ENCODE measurements at places on chromosomes 13 and 19.

- no peak for DNase-seq
Observed at GRCh38 chr13:65472336-65472735, 1757.8 kb downstream of the PCDH9 start.

- DNase-seq, result no peak
Observed at GRCh38 chr19:48739404-48740163, 826 bp downstream of the RASIP1 start.

- no peak for DNase-seq
Observed at GRCh38 chr19:15120135-15121026, 13.2 kb downstream of the SYDE1 start.

DNA sequence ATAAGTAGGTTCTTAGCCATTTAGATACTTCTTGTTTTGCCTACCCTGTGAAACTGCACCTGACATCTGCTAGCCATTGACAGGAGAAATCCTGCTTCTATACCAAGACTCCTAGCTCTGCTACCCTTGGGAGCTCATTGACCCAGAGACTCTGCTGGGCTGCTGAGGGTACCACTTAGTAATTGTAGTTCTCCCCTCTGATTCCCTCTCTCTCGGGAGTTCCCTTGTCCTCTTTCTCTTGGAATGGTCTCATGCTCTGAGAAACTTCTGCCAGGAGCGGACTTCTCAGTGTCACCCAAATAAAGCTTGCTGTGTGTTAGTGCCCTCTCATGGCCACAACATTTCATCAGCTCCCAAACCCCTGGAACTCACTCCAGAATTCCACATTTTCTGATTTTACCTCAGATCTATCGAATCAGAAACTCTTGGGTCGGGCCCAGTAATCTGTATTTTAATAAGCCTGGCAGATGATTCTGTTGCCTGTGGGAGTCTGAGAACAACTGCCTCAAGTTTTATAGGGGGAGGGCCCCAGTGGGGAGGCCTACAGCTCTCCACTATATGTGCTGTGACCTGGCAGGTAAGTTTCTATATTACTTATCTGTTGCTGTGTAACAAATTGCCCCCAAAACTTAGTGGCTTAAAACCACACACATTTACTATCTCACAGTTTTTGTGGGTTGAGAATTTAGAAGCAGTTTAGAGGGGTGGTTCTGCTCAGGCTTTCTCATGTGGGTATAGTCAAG lies 221.1 kb downstream of the TDRD3 start:
- peak; percentile 14 for DNase-seq

GRCh38 chr19:39470724-39471339 lies 9.8 kb upstream of the TIMM50 start:
- DNase-seq, result no peak

DNA sequence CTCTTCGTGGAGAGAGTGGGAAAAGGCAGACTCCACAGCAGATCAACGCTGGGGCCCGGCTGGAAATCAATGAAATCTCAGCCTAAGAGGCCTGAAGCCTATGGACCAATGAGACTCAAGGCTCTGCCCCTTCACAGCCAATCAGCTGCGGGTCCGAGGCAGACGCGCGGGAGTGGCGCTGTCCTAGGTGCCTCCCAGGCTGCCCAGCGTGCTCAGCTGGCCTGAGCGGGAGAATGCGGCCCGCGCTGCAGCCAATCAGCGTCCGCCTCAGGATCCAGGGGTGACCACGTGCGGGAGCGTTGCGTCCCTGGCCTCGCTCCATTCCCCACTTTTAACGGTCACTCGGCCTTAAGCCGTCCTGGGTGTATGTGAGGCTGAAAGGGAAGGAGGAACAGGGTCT lies at the start of gene ZBTB32:
TSS of gene ZBTB32 (plus strand) at position 341 of the 400 bp plus-strand sequence. CDS start 10,069 bp downstream, outside the sequence.
- peak; percentile 37 for DNase-seq

DNA sequence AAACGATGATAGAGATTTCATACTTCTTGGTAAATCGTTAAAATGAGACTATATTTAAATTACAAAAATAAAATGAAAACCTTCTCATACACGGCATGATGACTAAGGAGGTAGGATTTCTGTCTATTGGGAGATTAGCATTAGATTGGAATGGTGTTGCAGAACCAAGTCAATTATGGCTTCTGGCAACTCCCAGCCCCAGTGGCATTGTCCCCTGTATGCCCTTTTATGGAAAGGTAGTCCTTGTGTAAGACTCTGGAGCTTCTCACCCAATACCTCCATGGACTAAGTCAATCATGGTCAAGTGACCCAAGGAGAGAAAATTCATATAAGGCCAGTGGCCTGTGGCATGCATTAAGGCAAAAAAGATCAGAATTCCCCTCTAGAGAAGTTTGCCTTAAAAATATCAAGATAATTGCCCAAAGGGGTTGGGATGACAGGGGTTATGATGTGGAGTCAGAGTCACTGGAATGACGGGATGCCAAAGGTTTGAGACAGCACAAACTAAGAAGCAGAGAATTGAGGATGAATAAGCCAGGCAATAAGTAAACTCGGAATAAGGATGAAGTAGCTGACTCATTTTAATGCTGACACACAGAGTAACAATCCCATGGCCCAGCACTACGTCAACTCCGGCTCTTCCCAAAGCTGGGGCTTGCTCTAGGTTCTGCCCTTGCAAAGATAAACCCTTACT lies 57.8 kb upstream of the POSTN start:
- no peak for DNase-seq

DNA sequence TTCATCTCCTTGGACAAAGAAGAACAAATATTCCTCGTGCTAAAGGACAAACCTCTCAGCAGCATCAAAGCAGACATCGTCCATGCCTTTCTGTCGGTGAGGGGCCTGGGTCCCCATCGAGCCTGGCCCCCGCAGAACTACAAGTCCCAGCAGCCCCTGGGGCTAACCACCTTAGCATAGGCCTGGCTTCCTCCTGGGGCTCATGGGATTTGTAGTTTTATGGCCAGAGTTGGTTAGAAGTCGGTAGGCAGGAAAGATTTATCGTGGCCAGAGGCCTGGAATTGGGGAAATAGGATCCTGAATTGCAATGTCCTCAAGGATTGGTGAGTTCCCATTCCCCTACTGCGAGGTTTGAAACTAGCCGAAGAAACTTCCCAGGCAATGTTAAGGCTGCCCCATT lies 19.6 kb downstream of the TMEM150B start:
- peak; percentile 60 for DNase-seq

GRCh38 chr19:46049597-46049996 lies 8.8 kb upstream of the IGFL4 start:
- no peak for DNase-seq

GRCh38 chr19:19460761-19461265 lies 54.5 kb downstream of the TSSK6 start:
- peak; percentile 29 for DNase-seq

DNA sequence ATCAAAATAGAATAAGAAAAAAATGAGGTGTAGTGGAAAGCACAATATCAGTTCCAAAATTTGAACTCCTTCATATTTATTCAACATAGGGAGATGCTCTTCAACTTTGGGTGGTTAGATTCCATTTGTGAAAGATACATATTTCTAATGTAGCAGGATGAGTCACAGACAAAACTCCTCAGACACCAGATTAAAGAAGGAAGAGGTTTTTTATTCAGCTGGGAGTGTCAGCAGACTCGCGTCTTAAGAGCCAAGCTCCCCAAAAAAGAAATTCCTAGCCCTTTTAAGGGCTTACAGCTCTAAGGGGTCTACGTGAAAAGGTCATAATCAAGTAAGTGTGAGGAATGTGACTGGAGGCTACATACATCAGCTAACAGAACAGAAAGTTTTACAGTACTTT lies 6.8 kb upstream of the ZNF765 start:
- DNase-seq, result no peak

DNA sequence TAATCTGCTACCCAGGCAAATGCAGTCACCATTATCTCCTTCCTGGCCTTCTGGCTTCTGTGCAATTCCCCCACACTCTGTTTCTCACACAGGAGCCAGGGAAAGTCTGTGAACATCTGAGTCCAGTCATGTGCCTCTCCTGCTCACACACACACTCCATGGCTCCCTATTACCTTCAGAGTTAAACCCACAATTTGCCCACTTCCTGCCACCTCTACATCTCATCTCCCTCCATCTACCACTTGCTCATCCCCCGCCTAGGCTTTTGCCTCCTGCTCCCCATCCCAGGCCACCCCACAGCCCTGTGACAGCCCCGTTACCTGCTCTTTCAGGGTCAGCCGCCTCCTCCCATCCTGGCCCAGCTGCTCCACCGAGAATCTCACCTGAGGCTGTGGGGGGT lies 13.5 kb downstream of the IL12RB1 start:
- no peak for DNase-seq

DNA sequence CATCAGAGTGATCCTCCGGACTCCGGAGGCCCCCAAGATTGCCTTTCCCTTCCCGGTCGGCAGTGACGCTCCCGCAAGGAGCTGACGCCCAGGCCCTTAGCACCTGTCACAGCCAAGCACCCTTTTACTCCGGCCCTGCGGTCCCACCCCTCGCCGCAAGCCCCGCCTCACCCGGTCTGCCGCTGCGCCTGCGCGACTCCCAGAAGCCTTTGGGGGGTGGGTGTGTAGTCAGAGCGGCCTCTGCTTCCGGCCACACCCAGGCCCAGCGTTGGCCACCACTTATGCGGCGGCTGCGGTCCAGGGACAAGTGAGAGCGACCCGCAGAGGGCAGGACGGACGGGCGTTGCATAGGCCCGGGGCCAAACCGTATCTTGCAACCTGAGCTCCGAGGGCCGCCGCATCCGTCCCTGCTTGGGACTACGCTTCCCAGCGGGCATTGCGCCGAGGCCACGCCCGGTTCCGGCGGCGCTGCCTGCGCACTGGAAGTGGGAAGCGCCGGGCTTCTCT lies 441 bp upstream of the ZFP28 start:
- DNase-seq, result peak; percentile 68

DNA sequence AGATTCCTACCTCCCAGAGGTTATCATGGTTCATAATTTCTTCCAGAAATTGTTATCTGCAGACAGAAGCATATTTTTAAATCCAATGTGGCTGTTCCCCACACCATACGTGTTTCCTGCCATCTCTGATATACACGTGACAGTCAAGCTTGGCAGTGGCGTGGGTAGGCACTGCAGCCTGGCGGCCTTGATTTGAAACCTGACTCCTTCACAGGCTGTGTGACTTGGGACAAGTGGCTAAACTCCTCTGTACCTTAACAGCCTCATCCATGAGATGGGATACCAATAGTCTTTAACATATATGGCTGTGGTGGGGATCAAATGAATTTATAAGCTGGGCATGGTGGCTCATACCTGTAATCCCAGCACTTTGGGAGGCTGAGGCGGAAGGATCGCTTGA lies 33.2 kb downstream of the DPF1 start:
- DNase-seq, result no peak

DNA sequence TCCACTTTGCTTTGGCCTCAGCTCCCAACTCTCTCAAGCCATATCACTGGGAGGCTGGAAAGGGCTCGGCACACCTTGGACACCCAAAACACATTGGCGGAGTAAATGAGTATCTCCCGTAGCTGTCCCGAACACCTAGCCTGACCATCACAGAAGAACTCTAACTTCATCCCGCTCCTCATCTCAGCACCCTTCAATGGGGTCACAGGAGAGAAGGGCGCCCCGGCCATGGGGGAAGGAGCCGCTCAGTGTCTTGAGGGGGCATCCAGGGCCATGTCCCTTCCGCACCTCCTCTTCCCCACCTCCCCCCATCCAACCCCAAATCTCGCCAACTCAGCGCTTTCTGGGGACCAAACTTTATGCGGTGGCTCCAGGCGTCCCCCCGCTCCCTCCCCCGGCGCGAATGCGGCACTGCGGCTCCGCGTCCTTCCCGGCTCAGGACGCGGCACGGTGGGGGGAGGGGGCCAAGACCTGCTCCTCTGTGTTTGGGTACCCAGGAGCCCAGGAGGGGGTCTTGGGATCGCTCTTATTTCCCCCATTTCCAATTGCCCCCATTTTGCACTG lies 3.0 kb downstream of the KCNC3 start:
- no peak for DNase-seq

GRCh38 chr13:23642110-23642509 lies 71.9 kb downstream of the TNFRSF19 start:
- no peak for DNase-seq

- no peak for DNase-seq
Observed at GRCh38 chr13:25827831-25828465, 223.9 kb downstream of the SHISA2 start.

GRCh38 chr13:40537146-40537895 lies 129.1 kb downstream of the FOXO1 start:
- no peak for DNase-seq

GRCh38 chr13:60018536-60018935 lies 145.2 kb downstream of the DIAPH3 start:
- DNase-seq, result no peak

DNA sequence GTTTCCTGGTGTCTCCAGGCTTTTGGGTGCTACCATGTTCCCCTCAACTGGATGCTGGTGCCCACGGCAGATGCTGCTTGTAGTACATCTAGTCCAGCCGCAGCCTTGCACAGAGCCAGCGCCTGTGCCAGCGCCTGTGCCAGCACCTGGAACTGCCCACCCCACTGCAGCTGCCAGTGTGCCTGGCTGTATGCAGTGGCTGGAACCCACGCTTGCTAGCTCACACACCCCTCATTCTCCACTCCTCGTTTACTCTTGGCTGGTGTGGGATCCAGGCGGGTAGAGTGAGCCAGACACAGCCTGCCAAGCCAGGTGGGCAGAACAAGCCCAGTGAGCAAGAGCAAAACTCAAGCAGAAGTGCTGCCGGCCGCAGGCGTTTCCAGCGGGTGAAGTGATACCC lies 428.6 kb downstream of the SLITRK1 start:
- no peak for DNase-seq

DNA sequence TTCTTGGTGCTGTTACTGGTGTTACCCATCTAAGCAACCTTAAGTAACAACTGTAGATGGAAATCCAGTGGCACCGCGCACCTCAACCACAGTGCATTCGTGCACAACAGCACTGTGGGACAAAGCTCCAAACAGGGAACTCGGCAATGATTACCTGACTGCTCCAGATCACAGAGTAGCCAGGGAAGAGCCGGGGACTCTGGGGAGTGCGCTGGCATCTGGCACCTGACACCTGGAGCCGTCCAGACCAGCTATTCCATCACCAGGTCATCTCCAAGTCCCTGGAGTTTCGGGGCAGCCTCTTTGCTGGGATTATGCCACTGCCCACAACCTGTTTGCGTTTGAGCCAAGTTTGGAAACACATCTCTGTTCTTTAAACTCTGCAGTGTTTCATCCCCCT lies 62.0 kb downstream of the COL4A1 start:
- no peak for DNase-seq

DNA sequence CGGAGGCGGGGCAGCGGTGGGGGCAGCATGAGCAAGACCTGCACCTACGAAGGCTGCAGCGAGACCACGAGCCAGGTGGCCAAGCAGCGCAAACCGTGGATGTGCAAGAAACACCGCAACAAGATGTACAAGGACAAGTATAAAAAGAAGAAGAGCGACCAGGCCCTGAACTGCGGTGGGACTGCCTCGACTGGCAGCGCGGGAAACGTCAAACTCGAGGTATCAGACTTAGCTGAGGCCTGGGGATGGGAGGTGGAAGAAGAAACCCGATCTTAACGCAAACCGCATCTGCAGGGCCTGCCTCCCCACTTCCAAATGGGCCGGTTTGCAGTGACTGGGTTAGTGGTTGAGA lies 693 bp downstream of the RFXAP start:
- peak; percentile 16 for DNase-seq
